Stimulated activated CD4-positive, alpha-beta T cell treated with anti-CD3 and anti-CD28 coated beads, Interleukin-15, amount 100 ng/mL, for 1 hour (primary cell): ENCODE measurements at places on chromosomes 5 and 9.

DNA sequence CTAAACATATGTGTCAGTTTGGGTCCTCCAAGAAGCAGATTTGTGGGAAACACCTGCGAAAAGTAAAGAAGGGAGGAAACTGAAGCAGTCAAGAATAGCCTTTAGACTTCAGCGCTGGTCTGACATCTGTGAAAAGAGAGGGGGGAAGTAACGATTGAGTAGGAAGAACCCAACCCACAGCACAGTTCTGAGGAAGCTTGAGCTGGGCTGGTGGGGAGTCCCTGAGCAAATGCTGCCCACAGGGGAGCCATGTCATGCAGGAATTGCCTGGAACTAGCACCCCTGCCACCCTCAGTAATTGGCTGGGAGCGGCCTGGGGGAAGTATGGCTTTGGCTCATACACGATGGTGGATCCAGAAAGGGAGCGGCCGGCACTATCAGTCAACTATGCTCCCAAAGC lies 20.6 kb downstream of the FAM240B start:
- no peak for DNase-seq

GRCh38 chr9:107274953-107275422 lies 8.1 kb upstream of the RAD23B start:
- DNase-seq = no peak

DNA sequence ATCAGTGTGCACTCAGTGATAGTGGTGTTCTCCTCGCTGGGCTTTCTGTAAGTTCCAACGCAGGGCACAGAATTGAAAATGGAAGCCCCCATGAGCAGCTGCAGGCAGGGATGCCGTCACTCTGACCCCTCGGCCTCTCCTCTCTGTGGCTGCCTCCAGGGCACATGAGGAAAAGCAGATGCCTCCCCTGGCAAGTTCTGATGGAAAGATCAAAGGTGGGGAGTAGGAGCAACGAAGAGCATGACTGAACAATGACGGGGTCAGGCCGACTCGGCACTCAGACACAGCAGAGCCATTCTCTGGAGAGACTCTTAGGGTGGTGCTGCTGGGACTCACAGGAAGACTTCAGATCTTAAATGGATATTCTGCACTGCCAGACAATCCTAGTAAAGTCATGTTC lies 65.6 kb upstream of the CKMT2 start:
- no peak for DNase-seq

GRCh38 chr5:1316588-1317340 lies 21.9 kb upstream of the TERT start:
- DNase-seq = no peak

DNA sequence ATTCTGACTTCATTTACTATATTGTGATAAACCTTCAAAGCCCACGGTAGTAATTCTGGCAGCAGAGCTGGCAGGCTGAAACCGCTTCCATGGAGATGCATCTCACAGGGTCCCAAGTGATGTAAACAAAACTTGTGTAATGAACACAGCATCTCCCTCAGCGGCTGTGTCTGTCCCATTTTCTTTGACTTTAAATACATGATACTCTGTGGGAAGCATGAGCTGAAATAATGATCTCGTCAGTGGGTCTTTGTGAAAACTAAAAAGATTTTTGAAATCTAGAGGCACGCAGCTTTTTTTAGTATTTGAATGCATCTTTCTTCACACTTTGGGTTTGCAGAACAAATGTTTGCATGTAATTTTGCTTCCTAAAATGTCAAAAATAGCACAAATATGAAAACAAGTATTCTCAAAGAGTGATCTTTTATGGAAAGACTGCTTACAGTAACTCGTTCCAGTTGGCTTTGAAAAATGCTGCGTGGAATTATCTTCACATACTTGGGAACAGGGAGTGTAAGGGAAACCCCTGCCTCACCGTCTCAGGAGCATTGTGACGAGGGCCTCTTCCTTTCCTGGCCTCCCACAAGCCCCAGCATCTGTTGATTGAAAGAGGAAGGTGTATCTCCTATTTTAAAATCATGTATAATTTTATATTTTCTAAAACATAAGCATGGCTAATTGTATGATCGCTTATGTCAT lies 18.1 kb upstream of the LPCAT1 start:
- no peak for DNase-seq

DNA sequence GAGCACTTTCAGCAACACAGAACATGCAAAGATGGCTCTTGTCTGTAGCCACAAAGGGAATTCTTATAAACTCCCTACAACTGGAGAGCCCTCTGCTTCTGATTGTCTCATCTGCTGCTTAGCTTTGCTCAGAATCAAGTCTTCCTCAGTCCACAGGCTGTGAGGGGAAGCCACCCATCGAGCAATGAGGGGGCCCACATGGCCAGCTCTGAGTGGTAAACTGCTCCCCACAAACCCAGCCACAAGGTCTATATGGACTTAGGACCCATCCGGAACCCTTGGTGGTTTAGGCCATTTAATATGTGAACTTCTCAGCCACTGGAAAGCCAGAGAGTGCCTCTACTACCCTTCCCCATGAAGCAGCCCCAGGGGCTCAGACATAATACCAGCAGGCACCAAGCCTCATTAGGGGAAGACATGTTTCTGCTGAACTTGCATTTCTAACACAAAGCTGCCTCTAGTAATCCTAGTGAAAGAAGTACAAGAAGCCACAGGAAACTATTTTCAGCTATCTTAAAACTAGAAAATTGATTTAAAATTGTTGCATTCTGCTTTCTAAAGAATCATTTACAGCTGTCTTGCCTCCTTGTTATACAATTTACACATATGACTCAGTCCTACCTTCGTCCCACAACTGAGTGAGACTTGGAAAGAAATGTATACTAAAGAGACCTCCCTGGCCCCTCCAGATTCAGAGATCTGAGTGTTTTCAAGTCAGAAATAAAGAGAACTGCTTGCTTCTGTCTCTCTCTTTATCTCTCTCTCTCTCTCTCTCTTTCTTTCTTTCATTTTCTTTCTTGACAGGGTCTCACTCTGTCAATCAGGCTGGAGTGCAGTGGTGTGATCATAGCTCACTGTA lies 90.2 kb downstream of the ESM1 start:
- no peak for DNase-seq

- DNase-seq = peak; percentile 37
Measured at GRCh38 chr9:133403766-133404453, 13.9 kb downstream of the REXO4 start.

- no peak for DNase-seq
Measured at GRCh38 chr5:113053511-113053995, 77.0 kb downstream of the DCP2 start.

DNA sequence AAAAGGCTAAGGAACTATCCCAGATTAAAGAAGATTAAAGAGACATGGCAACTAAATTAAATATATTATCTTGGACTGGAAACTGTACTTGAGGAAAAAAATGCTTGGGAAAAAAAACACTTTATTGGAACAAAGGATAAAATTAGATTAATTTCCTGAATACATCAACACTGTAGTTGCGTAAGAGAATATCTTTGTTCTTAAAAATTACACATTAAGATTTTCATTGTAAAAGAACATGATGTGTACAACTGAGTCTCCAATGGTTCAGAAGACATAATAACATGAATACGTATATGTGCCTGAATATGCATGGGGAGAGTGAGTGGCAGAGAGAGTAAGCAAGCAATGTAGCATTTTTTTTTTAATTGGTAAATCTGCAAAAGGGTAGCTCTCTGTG lies 2.8 kb downstream of the AP3B1 start:
- DNase-seq = no peak

DNA sequence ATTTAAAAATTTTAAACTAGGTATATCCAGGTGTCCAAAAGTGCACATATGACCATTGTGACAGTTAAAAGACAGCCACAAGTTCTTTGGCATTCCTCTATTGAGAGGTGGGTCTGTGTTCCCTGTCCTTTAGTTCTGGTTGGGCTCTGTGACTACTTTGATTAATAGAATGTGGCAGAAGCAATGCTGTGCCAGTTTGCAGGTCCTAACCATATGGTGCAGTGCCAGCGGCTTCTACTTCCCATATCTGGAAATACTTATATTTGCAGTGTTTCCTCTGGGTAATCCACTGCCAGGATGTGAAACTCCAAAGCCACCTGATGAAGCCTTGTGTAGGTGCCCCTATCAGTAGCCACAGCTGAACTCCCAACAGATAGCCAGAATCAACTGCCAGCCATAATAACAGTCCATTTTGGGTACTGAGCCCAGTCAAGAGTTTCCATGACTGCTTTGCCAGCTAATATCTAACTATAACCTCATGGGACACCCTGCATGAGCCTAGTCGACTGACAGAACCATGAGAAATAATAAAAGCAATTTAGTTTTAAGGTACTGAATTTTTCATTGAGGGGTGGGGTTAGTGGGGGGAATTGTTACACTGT lies 361.0 kb upstream of the SEMA6A start:
- no peak for DNase-seq

DNA sequence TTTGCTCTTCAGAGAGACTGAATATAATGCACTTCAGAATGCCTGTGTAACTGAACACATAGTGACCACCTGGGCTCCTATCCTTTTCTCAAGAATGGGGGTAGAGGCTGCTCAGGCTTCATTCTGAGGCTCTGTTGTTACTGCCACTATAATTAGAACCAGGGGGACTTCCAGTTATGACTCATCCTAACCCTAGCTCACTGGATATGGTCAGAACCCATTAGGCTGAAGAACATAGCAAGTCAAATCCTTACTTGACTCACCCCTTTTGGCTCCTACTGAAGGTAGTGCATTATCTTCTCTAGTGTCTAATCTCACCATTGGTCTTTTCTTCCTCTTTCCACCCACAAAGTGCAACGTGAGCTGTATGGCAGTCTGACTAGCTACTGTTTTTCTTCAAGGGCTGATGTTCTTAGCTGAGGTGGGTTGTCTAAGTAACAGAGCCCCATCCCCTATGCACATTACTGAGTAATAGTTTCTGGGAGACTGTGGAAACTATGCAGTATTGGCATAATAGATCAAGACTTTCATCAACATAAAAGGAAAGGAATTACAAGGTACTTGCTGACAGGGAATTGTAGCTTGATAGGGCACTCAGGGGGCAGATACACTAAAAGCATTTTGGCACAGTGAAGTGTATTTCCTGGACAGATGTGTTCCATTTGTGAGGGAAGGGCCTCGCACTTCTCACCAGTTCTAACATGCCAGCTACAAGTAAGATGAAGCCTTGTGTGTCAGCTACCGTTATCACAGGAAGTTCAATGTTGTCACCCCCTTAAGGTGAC lies 431.0 kb upstream of the MEF2C start:
- no peak for DNase-seq

GRCh38 chr9:112586599-112587155 lies 100.0 kb downstream of the KIAA1958 start:
- no peak for DNase-seq

- no peak for DNase-seq
Measured at GRCh38 chr9:77735494-77735893, 87.4 kb upstream of the GNA14 start.

DNA sequence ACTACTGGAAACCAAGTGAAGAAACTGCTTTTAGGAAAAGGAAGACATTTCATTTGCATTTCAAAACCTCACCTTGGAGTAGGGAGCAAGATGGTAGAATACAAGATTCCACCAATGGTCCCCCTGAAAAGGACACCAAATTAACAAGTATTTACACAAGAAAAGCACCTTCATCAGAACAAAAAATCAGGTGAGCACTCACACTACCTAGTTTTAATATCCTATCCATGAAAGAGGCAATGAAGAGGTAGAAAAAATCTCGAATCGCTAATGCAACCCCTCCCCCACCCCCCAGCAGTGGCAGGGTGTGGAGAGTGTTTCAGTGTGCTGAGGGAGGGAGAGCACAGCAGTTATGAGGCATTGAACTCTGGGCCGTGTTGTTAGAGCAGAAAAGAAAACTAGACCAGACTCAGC lies 1397.0 kb upstream of the C9orf72 start:
- DNase-seq = no peak
